DMS 273 treated with DMSO at 0.1 percent for 48 hours (cell line): ENCODE measurements at places on chromosomes 13 and 19.
A peak's percentile ranks its signal among the peaks of the same experiment; 100 is the strongest.

- DNase-seq, result no peak
Observed at GRCh38 chr13:39776439-39776838, 121.0 kb downstream of the COG6 start.

GRCh38 chr13:77696006-77696878 is 1.2 kb upstream of the SLAIN1 start:
- no peak for DNase-seq

- DNase-seq, result no peak
Observed at GRCh38 chr13:59633290-59633689, 530.4 kb downstream of the DIAPH3 start.

DNA sequence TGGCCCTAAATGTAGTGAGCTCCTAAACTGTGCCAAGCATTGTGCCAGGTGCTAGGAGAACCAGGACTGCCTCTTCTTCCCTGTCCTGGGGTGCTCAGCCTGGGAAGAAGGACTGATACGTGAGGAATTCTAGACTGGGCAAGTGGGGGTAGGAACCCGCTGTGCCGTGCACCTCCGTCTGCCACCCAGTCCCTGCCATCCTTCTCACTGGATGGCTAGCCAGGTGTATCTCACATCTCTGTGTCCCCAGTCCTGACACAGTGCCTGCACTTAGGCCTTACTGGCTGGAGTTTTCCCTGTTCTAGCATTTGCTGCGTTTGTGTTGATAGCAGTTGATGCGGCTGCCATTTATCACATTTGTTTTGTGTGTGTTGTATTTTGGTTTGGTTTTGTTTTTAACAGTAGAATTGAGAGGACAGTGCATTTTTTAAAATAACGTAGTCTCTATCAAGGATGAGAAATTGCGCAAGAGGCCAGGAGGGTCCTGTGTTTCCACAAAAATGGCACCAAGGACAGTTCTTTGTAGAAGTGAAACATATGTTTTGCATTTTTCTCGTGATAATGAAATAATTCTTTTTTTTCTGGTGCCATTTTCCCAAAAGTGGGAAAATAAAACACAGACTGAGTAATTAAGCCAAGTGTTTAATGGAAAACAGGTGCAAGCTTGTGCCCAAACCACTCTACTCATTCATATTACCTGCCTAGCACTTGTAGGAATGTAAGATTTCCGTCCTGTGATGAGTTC is 4.7 kb upstream of the GPR183 start:
- DNase-seq, result no peak

DNA sequence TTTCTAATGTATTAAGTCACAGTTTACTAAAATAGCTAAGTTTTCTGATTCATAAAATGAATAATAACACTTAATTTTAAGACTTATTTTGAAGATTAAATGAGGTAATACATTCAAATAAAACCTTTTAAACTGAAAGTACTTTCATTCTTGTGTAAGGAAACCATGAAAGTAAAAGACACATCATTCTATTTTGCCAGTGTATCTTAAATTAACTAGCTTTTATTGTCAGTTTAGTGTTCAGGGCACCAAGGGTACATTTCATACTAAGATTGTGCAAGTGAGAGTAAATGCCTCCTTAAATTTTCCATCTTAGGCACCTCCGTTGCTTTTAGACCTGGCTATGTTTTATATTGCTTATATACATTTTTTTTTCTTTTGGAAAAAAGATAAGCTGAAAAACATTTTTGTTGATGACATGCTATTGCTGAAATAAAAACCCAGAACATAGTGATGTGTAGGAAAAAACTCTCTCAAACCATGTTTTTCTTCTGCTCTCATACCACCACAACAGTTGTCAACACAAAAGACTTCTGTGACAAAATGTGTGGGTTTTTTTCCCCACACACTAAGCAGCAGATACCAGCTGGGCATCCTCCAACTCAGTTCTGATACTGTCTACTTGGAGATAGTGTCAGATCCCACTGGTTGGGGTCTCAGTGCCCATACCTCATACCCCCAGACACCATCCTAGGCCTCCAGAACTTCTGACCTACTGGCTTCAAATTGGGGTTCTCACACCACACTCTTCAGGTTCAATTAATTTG is 30.7 kb upstream of the LPAR6 start:
- no peak for DNase-seq

DNA sequence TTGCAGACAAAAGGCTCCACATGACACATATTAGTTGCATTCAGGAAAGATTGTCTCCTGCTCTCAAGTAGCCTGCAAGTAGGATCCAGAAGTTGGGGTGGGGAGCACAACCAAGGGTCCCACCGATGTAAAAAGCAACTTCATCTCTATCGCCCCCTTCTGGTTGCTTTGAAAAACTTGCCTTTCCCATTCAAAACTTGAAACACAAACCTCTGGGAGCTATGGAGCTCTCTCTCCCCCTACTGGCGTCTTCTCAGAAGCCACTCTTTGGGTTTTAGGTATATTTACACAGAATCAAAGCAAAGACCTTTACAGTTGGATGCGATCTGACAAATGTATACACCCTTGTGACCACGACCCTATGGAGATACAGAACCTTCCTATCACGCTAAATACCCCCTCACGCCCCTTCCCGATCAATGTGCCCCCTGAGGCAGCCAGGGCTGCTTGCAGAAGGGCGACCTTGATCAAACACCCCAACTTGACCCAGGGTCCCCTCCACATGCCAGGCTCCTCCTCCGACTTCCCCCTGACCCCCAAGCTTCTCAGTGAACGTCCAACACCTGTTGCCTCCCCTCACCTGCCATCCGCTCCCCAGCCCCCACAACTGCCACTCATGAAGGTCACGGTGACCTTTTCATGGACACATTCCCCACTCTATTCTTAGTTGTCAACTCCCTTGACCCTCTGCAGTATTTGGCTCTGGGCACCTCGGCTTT is 10.1 kb downstream of the NOSIP start:
- peak; percentile 81 for DNase-seq

- no peak for DNase-seq
Observed at GRCh38 chr13:113989585-113990300, 15.9 kb upstream of the C13orf46 start.

DNA sequence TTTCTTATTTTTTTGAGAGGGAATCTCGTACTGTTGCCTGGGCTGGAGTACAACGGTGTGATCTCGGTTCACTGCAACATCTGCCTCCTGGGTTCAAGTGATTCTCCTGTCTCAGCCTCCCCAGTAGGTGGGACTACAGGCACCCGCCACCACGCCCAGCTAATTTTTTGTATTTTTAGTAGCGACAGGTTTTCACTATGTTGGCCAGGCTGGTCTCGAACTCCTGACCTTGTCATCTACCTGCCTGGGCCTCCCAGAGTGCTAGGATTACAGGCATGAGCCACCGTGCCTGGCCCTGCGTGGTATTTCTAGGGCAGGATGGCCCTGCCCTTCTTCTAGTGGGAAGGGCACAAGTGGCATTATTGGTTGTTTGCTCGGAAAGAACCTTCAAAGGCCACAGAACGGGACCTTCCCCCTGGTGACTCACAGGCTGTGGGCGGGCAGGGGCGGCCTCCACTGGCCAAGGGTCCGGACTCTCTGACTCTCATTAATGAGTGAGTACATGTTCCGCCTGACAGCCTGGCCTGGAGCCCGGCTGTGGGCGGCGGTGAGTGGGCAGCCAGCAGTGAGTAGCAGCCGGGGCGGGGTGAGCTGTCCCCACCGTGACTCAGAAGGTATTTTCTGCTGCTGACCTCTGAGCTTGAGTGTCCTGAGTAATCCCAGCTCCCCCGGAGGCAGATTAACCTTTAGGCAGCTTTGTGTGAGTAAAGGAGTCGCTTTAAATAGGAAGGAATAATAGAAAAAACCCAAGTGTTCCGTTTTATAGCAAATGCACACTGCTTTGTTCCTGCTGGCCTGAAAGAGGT is 5.1 kb downstream of the DOT1L start:
- no peak for DNase-seq

DNA sequence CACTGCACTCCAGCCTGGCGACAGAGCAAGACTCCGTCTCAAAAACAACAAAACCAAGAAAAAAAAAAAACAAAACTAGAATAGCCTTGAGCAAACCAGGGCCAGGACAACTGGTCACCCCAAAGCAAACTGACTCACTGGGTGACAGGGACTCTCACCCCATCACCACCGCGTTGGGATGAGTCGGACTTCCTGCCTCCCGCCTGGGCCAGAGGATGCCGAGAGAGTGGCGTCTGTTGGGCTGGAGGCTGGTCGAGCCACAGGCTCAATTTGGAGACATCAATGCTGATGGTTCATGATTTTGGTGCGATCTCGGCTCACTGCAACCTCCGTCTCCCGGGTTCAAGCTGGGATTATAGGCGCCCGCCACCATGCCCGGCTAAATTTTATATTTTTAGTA is 11.6 kb downstream of the TMPRSS9 start:
- DNase-seq, result no peak

DNA sequence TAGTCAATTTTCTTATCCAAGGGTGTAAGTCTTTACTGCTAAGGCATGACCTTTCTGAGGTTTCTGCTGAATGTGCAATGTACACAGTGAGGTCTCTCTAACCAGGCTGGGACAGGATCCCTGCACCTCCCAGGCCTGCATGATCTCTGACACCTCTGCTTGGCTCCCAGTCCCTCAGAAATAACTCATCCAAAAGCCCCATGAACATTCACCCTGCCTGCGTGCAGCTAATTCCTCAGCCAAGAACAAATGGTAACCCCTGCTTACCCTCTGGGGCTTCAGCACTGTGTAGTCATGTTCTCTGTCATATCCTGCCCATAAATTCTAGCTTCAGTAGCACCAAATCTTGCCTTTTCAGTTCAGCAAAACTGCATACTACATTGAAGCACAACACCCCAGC is 1146.3 kb upstream of the MIR17HG start:
- DNase-seq, result no peak

- DNase-seq, result no peak
Observed at GRCh38 chr13:22369840-22370239, 699.0 kb downstream of the FGF9 start.

DNA sequence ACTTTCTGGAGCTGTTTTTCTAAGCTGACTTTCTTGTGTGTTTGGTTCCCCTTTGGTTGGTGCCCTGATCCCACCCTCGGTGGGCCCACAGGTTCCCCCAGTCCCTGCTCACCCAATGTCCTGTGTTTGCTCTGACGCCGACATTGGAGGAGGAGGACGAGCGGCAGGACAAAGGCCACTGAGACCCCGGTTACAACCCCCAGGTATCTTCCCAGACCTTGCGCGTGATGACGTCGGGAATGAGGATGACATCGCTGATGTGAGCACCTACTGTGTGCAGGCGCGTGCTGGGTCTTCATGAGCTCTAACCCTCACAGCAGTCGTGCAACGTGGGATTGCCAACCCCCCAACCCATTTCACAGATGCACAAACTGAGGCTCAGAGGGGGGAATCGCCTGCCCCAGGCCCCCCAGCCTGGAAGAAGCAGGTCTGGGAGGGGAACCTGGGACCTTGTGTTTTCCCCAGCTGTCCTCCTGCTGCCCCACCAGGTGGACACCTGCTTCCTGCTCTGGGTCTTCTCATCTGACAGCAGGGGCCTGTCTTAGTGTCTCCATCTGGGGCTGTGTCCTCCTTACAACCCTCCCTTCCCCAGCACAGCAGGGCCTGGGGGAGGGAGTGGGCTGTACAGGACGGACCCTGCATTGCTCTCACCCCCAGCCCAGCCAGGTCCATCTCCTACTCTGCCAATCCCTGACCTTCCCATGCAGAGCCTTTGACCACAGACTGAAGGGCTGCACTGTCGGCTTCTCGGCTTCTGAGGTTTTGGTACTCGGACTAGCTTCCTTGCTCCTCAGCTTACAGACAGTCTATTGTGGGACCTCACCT is 4.7 kb upstream of the LILRA6 start:
- no peak for DNase-seq

GRCh38 chr13:89627996-89628395 is 1719.5 kb upstream of the MIR17HG start:
- DNase-seq, result no peak

DNA sequence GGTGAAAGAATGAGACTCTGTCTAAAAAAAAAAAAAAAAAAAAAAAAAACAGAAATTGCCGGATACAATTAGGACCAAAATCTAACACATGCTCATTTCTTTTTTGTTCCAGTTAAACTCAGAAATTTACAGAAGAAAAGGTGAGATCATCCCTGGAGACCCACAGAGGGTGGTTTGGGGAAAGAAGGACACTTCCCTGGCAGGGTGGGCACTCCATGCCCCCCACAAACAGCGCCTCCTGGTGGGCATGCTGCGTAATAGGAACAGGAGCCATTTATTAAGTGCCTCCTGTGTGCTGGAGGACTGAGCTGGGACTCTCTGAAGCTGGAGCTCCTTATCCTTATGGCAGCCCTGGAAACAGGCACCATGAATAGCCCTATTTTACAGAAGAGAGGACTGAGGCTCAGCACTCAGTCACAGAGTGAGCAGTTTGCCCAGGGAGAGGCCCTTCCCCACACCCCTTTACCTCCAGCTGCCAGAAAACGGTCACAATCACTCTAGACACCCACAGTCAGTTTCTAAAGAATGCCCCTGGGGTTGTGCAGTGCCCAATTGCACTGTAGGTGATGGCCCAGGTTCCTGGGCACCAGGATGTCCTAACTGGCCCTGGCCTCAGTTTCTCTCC is 10.1 kb downstream of the C19orf38 start:
- DNase-seq, result no peak

GRCh38 chr13:69975496-69975895 is 132.1 kb upstream of the ATXN8OS start:
- DNase-seq, result no peak

DNA sequence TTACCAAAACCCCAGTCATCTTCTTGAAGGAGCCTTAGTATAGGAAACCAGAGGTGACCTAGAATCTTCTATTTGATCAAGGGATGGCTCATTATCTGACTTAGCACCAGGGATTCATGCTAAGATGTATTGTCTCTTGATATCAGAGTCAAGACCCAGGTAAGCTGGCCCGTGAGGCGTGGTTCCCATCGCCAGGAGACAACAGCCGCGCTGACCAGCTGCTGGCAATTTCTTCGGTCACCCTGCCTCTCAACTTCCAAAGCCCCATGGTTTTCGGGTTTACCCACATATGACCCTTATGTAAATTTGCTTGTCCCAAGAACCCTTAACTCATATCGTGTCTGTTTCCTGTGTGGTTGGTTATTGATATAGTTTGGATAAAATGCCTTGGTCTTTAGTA is 77.7 kb upstream of the VSTM2B start:
- DNase-seq, result no peak

DNA sequence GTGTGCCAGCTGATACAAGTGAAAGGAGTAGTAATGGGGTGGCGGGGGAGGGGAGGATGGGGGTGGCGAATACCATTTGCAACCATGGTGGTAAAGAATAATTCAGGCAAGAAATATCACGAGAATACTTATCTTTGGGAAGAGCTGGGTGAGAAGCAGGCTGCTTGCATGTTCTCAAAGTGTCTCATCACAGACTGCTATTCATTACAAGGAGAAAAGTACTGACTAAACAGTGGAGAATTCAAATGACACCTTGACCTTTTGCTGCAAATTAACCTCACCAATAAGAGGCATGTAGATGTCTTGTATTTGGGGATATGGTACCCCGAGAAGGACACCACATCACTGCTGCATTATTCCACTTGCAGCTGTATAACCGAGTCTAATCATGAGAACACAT is 585.7 kb upstream of the GPC6 start:
- no peak for DNase-seq
